ENCODE measurements at places on chromosomes 6 and 20.

DNA sequence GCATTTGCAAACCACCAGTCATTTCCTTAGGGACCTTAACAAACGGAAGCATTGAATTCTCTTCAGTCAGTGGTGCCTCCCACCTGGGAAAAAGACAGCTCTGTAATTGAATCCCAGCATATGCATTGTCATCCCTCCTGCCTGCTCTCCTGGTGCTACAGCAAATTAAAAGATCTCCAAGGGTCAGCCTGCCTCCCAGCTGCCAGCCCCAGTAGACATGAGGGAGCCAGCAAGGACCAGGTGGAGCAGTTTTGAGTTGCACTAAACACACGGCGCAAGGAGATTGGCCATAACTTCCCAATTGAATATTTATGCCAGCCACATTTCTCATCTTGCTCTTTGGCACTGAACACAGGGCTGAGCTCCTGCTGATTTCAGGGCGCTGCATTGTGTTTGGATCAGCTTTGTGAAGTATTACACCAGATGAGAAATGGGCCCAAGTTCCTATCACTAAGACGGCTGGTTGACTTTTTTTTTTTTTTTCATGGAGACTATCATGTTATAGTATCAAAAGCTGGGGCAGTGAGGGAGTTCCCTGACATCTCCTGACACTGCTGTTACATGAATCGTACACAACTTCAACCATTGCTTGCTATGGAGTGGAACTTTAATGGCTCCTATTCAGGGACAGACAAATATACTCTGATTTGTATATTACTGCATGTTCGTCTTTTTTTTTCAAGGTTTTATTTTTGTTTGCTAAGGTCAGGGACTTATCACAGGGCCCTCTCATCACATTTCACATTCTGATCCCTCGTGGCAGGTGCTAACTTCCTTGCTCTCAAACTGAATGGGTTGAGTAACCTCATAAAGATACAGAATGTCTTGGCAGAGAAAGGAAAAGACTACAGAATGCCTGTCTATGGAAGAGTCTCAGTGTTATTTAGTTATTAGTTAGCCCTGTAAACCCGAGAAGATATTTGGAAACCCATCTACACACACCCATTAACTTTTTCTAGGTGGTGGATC, 191.1 kb downstream of the EYA4 start:
- no peak for DNase-seq

GRCh38 chr6:161407581-161407980, 133.7 kb upstream of the AGPAT4 start:
- DNase-seq = no peak

- DNase-seq = no peak
Measured at GRCh38 chr20:31516651-31517050, 2.4 kb downstream of the HM13 start.

DNA sequence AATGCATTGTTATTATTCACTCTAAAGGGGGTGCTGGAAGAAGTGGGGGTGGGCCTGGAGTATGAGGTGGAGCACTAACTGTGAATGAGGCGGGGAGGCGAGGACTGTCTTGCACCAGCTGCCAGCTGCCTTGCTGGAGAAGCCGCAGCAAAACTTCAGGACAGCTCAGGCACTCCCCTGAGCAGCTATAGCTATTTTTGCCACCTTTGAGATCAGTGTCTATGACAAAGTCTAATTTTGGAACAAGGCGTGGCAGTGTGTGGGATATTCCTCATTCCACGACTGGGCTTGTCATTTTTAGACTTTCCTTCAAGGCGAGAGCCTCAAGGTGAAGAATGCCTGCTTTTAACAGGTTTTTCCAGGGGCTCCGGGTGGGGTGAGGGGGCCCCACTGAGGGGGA, 143.8 kb downstream of the DOK5 start:
- no peak for DNase-seq

DNA sequence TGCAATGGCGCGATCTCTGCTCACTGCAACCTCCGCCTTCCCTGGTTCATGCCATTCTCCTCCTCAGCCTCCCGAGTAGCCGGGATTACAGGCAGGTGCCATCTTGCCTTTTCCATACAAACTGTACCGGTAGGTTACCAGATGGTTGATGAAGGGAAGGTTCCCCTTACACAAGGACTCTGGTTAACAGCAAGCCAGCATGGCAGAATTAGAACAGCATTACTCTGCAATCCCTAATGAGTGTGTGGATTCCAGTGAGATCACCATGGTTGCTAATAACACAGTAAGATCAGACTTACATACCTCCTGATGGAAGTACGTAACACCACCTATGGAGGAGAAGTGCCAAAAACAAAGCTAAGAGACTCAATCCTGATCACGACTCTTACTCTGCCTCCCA, 51.7 kb downstream of the TTI1 start:
- DNase-seq = no peak

DNA sequence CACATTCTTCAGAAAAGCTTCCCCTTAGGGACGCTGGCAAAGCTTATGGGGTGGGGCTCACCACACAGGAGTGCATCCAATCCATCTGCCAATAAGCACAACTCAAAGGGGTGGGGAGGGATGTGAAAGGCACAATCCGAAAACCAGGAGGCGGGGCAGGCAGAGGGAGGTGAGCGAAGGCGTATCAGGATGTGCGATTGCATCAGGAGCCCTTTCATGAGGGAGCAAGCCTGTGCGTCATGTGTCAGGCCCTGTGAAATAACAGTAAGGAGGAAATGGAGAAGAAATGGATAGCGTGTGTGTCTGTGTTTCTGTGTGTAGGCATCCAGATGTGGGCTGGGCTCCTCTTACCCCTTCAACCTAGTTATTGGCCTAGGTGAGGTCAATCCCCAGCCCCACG, 382.4 kb upstream of the CDH4 start:
- DNase-seq = no peak

DNA sequence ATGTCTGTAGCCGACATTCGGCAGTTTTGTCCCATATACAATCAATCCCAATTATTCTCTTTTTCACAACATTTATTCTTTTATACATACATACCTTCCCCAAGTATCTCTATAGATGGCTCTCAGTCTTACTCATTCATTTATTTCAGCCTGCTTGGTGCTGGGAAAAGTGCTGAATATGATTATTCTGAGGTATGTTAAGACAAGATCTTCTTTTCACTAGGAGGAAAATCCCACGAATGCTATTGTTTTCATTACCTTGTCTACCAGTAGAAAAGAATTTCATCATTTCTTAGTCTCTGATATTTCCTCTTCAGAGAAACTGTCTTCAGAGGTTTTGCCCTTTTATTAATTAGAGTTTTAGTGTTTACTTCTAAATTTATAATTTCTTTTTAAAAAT, 13.7 kb upstream of the BPIFA3 start:
- no peak for DNase-seq

- DNase-seq = no peak
Measured at GRCh38 chr6:51514748-51515402, 572.5 kb downstream of the PKHD1 start.

GRCh38 chr6:167034056-167034455, 34.9 kb downstream of the CEP43 start:
- DNase-seq = no peak

GRCh38 chr6:169808608-169808967, 57.2 kb downstream of the ERMARD start:
- no peak for DNase-seq

DNA sequence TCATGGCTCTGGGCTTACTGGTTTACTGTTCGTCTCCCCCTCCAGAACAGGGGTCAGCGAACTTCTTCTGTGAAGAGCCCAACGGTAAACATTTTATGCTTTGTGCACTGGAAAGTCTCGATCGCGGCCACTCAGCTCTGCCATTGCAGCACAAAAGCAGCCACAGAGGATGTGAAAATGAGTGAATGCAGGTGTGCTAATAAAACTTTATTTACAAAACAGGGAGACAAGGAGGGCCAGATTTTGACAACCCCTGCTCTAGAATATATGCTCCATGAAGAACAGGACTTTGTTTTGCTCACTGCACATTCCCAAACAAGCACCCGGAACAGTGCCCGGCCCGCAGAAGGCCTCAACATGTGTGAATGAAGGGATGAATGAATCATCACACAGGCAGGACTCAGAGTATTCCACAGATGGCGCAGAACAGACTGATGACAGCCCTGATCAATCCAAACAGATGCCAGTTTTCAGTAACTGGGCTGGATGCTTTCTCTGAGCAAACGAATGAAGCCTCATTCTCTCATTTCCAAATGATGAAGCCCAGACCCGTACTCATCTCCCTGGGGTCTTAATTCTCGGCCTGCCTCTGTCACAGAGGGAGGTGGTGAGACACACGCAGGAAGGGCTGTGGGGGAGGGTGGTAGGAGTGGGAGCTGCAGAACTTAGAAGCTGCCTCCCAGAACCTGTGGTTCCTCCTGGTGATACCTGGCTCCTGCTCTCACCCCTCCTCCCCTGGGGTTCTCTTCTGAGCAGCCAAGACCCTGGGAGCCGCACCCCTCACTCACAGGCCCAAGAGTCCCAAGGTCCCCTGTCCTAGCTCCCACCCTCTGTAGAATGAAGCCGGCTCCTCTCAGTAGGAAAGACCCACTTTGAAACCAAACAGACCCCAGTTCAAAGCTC, 196.4 kb downstream of the PREX1 start:
- DNase-seq = no peak

GRCh38 chr6:151286214-151286613, 46.4 kb downstream of the AKAP12 start:
- no peak for DNase-seq

GRCh38 chr20:24704899-24705298, 235.5 kb downstream of the SYNDIG1 start:
- peak; percentile 57 for DNase-seq

DNA sequence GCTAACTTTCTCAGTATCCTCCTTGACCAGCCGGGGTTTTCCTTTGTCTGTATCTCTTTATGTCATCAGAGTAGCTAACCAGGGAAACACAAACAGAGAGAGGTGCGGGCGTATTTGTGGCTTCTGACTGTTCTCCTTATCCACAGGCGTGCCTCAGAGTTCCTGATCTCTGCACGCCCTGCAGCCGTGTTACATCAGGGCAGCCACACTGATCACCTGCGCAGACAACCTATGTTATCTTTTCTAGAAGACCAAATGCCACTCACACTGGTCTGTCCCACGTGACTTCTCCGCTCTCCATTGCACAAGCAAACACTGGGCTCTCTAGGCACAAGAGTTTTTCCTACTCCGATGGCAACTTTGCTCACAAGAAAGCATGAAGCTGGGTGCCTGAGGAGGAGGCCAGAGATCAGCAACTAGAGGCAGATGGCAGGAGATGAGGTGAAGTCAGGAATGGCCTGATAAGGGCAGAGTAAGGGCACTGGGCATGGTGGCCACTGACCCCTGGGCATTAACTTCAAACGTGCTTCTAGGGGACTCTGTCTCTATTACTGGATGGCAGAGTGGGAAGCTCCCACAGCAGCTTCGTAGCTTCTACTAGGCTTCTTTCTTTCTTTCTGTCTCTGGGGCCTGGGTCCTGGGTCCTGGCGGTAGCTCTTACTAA, 4.5 kb downstream of the PDE10A start:
- no peak for DNase-seq

- no peak for DNase-seq
Measured at GRCh38 chr6:12012558-12013306, 620 bp downstream of the HIVEP1 start.

- no peak for DNase-seq
Measured at GRCh38 chr20:5149892-5150225, 23.1 kb downstream of the CDS2 start.

DNA sequence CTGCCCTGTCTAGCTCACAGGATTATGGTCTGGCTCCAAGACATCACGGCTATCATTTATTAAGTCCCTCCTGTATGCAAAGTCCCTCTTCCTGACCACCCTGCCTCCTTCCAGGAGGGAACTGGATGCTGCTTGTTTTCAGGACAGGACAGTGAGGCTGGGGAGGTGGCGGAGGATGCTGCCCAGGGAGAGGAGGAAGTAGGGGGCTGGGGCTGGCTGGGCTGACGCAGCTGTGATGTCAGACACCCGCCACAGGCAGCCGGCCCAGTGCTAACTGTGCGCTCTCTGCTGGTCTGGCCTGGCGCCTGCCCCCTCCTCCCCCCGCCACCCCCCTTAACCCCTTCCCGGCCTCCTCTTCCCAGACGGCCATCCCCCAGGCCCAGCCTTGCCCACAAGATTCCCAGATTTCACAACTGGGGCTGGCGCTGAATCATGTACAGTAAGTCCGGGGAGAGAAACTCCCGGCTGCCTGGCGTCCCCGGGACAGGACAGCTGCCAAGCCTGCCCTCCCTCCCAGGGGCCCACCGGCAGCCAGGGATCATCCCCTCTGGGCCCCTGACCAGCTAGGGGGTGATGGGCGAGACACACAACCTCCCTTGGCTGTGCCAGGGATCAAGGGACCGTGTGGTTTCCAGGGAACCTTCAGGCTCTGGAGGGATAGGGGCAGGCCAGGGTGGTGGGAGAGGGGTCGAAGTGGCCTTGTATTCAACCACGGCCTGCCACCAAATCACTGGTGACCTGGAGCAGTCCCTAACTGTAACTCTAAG, 118.1 kb downstream of the CEBPB start:
- DNase-seq = peak; percentile 96

DNA sequence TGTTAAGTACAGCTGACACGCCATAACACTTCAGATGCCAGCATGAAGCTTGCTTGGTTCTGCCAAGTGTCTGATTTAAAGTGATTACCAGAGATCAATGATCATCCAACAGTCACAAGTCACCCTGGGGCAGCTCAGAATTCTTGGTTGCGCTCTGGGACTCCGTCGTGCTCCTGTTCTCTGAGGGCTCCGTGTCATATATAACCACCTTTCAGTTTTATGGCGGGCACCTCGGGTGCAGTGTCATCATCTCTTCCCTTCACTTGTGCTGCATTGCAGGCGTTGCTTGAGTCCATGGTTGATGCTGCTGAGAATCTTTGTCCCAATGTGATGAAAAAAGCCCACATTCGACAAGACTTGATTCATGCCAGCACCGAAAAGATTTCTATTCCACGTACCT, 101.4 kb upstream of the SCGN start:
- no peak for DNase-seq

DNA sequence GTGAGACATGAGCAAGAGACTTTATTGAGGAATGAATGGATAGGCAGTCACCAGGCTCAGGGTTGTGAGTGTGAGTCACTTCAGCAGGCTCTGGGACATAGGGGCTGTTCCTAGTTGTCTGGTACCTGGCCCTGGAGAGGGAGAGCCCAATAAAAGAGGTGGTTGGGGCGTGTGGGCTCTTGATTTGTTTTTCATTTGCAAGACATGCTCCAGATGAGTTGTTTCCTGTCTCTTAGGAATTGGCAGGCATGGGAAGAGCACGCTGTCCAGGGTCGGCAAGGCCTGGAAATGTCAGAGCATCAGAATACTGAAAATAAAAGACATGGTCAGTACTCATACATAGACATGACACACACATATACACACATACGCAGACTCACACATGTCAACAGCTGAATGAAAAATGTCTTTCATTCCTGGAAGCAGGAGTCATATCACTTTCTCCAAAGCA, 166.3 kb upstream of the SULF2 start:
- no peak for DNase-seq

GRCh38 chr20:48723308-48724264, 104.2 kb downstream of the PREX1 start:
- no peak for DNase-seq

DNA sequence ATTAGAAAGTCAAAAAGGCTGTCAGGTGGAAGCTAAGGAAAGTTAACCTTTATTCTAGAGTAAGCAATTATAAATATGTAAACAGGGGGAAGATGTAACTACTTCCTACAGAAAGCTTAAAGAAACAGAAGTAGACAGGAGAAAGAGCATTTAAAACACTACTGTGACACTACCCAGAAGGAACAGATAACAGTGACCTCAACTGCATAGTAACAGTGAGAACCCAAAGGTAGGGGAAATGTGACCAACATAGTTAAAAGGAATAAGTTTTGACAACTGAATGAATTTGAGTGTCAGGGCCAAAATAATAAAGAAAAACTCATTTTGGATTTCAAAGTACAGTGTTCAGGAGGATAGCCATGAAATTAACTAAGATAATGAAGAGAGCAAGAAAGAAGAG, 43.5 kb downstream of the IBTK start:
- DNase-seq = no peak

All from mesenteric fat pad (tissue), 1 donor.